Tongue (tissue), 3 donors: ENCODE measurements at places on chromosomes 5 and 9. TPM values are rescaled to one million over a fixed set of nuclear protein-coding genes. Genes with fewer than 3 reads are reported as not detected.

- no peak for DNase-seq
These were observed 212.2 kb downstream of the PDZD2 start for GRCh38 chr5:31850981-31851689.

DNA sequence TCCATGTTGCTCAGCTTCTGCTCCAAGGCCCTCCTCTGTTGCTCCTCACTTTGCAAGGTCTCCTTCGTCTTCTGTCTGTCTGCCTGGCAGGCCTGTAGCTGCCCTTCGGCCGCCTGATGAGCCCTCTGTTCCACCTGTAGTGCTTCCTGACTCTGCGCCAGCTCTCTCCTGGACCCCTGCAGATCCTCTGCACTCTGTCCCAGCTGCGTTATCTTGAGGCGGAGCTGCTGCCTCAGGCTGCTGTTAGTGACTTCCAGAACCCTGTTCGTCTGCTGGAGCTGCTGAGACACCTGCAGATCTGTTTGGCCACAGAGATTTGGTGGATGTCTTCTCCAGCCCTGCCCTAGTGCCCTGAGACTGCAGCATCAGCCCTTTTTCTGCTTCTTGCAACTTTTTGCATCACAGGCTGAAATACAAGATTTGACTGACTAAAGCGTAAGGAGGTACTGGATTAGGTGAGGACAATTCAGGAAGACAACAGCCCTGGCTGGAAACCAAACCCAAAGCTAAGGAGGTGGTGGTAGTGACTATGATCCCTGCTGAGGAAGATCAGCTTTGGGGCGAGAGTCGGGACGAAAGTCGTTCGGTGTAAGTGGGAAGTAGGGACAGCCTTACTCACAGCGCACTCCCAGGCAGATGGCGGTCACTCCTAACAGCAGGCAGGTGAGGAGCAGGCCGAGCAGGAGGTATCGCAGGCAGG is 2.1 kb downstream of the CD72 start:
- DNase-seq = no peak

DNA sequence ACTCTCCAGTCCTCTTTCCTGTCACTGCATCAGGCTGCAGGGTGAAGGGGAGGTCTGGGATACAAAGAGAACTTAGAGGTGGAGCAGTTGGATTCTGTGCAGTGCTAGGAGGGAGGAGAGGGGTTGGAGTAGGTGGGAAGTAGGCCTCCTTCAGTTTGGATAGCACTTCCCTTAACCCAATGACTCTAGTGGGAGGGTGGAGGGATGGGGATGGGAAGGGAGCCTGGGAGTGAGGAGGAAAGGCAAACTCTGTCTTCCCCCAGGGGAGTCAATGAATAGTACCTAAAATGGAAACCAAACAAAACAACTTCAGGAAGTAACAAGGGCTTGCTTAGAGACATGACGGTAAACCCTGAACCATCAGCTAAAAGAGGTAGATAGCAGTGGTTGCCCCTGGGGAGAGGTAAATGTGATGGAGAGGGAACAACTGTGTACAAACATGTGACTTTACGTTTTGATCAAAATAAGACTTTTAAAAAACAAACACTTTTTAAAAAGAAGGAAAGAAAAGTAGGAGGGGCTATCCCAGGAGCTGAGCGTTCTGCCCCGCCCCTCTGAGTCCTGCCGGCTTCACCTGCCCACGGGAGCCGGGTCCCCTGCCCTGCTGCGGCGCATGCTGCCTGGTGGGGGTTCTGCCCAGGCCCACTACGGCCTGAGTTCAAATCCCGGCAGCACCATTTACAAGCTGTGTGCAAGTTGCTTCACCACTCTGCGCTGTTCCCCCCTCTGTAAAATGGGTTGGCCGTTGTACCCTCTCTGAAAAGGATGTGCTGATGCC is 30.9 kb downstream of the GSN start:
- peak; percentile 81 for DNase-seq

GRCh38 chr5:130605234-130605633 is 559.8 kb downstream of the HINT1 start:
- DNase-seq = peak; percentile 30

PALM2AKAP2 gene
- 64.8 TPM for total RNA-seq
